ENCODE measurements at places on chromosomes 1 and 21.
A peak's percentile ranks its signal among the peaks of the same experiment; 100 is the strongest.

DNA sequence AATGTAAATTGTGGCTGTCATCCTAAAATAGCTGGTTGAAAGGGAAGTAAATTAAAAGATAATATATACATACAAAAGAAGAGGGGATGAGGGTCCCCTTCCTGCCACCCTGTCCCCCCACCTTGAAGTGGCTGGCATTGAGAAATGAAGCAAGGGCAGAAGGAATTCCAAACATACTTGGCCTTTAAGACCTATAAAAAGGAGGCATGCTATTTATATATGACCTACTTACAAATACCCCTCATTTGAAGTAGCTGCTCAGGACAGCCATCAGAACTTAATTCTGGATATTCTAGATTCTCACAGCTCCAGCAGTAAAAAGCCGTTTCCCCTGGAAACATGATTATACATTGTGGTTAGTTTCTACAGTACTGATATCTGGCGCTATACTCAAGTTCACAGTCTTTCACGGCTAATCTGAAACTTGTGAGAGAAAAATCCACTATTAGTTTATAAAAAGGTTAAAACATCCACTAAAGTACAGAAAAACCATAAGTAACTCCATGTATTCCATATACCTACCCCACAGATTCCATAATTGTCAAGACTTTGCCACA, 9.6 kb upstream of the MAP10 start:
- DNase-seq, result no peak

- no peak for DNase-seq
Observed at GRCh38 chr1:13723810-13724209, 23.8 kb downstream of the PRDM2 start.

DNA sequence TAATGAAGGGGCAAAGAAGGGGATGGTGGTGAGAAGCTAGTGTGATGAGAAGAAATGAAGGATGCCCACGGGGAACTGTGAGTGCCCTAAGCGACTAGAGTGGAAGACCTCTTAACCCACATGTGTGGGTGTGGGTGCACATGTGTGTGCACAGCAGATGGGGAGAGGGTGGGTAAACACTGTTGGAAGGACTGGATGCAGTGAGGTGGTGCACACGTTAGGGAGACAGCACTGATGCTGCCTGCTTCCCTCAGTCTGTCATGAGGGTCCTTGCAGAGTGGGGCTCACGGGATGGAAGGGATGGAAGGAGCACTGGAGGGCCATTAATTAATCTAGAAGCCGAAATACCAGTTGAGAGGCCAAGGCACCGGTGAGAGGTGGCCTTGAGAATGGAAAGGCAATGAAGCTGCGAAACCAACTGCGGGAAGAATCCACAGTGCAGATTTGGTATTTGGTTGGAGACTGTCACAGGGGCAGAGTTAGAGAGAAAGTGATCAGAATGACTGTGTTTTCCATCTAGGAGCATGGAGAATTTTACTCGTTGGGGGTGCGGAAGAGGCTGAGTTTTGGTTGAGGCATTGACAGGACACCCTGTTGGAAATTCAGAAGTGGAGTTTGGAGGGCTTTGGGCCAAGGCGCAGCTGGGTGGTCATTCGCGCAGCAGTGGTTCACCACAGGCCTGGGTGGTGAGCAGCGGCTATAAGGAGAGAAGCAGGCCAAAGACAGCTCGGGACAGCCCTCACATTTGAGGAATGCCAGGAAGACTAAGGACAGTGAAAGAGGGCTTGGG, 15.8 kb downstream of the RCSD1 start:
- DNase-seq, result no peak

DNA sequence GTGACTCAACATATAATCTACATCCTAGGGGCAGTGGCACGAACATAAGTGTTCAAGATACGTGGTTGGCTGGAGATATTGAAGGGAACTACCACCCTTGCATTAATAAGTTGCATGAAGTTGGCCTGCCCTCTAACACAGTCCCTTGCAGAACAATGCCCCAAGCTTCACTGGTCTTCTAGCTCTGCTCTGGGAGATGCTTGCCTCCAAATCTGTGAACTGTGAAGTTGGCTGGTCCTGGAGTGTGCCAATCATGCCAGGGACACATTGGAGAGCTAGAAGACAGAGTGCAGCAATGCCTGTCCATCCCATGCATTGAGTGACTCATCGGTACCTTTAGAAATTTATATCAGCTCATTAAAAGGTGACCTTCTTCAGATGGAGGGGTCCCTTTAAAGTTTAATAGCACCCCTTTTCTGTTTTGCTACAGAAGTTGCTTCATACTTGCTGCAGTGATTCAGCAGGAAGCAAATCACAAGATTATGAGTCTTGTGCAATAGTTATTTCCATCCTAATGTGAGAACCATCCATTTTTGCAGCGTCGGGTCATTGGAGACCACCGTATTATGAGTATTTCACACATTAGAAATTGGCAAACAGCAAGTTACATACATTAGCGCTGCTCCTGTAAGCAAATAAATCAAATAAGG, 55.2 kb upstream of the KAZN start:
- DNase-seq, result no peak

DNA sequence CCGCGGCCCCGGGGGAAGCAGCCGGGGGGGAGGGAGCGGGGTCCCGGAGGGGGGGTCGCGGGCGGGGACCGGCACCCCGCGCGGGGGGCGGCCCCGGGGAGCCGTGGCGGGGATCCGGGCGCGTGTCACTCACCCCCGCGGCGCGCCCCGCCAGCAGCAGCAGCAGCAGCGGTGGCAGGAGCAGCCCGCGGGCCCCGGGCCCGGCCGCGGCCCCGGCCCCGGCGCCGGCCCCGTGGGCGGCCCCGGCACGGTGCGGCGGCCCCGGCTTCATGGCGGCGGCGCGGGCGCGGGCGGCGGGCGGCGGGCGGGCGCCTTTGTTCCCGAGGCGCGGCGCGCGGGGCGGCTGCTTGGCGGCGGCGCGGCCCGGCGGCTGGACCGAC, 252 bp downstream of the SDC3 start:
- DNase-seq, result no peak

DNA sequence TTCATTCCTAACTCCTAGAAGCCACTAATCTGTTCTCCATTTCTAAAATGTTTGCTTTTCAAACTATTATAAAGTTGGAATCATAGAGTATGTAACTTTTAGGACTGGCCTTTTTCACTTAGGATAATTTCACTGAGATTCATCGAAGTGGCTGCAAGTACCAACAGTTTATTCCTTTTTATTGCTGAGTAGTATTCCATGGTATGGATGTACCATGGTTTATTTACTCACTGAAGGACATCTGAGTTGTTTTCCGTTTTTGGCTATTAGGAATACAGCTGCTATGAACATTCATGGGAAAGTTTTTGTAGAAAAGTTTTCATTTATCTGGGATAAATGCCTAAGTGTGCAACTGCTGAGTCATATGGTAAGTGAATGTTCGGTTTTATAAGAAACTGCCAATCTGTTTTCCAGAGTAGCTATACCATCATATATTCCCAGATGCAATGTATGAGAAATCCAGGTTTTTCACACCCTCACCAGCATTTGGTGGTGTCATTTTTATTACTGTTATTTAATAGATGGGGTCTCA, 66.3 kb downstream of the SLC27A3 start:
- no peak for DNase-seq

- no peak for DNase-seq
Observed at GRCh38 chr1:3702990-3703728, 49.1 kb upstream of the CCDC27 start.

- DNase-seq, result no peak
Observed at GRCh38 chr1:210801501-210801900, 332.4 kb downstream of the KCNH1 start.

GRCh38 chr1:110872745-110873720, at the start of gene CD53:
Gene CD53 (plus strand): TSS chr1:110873148. CDS start chr1:110891409, 18,261 bp downstream.
- DNase-seq, result peak; percentile 40

- DNase-seq, result no peak
Observed at GRCh38 chr1:71377886-71378285, 297.1 kb upstream of the ZRANB2 start.
